ENCODE measurements at places on chromosomes 4 and X.

GRCh38 chr4:156578005-156578404 lies 393.6 kb downstream of the PDGFC start:
- no peak for DNase-seq

- no peak for DNase-seq
Observed at GRCh38 chrX:75781611-75782010, 3.4 kb downstream of the MAGEE2 start.

GRCh38 chr4:180636696-180637404 lies 1606.4 kb upstream of the TENM3 start:
- no peak for DNase-seq

- DNase-seq, result no peak
Observed at GRCh38 chrX:125395626-125396025, 76.0 kb downstream of the TEX13C start.

DNA sequence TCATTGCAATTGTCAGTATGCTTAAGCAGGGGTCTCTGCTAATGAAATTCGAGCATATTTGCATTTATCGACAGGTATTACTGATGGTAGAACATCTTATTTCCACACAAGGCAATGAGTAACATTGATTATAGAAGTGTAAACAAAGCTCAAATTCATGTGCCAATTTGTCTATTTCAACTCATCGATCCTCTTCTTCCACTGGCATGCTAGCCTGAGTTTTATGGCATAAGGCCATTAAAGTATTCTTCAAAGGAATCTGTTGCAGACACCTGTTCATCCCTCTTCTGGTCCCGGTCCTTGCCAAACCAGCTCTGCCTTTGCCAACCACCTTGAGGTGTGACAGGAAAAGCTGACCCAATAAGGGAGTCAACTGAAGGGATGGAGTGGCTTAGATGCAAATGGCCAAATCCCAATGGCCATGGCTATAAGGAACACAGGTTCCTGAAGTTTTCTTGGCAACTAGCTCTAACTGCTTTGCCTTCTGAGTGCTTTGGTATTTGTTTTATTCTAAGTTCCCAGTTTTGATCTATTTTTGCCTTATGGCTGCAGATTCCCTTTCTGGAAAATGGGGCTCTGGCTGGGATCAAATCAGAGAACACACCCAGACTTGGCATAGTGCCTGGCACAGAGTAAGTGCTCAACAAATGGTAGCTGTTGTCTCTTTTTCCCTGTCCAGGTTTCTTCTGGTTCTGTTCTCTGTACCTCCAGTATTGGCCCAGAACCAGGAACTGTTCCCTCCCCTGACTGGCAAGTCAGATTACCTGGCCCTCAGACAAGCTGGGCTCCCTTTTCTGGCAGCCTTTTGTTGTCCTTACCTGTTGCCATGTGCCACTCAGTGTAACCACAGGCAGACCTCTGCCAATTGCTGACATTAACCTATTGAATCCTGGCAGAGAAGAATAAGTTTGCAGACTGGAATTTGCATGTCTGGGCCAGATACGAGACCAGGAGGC lies 63.1 kb downstream of the RTL9 start:
- DNase-seq, result peak; percentile 33

DNA sequence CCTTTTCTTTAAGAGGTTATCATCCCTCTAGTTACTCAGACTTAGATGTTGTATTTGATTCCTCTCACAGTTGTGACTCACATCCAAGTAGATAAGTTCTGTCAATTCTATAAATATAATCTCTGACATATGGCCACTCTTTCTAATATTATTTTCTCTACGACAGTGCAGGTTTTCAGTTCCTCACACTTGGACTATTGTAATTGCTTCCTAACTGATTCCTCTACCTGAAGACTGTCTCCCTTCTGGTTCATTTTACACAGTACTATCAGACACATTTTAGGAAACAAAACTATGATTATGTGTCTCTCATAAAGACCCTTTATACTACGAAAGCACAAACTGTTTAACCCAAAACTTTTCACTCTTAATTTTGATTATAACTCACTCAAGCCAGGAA lies 31.3 kb upstream of the GNRHR start:
- DNase-seq, result peak; percentile 28

- no peak for DNase-seq
Observed at GRCh38 chrX:31124536-31124935, 52.7 kb upstream of the FTHL17 start.

DNA sequence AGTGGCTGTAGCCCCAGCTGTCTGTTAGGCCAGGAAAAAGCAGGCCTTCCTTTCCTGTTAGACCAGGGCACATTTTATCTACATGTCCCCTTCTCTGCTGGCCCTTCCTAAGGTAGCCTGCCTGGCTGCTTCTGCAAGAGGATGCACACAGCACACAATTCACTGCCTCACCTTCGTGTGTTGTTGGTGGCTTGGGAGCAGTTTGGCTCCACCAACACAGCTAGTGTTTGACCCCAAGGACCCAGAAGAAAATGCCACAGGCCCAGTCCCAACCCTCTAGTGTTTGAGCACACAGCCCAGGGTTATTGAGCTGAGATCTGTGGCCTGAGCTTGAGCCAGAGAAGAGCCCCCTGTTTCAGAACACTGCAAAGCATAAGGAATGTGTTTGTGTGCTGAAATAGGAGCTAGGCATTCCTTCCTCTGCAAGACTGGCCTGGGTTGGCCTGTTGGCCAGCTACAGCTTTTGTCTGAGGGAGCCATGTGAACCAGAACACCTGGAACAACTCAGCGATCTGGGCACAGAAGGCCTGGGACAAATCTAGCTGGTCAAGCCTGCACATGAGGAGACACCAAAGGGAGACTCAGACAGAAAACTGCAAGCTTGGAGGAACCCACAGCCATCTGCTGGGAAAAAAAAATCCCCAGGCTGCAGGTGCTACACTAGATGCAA lies 26.4 kb downstream of the MAGEE1 start:
- DNase-seq, result no peak

DNA sequence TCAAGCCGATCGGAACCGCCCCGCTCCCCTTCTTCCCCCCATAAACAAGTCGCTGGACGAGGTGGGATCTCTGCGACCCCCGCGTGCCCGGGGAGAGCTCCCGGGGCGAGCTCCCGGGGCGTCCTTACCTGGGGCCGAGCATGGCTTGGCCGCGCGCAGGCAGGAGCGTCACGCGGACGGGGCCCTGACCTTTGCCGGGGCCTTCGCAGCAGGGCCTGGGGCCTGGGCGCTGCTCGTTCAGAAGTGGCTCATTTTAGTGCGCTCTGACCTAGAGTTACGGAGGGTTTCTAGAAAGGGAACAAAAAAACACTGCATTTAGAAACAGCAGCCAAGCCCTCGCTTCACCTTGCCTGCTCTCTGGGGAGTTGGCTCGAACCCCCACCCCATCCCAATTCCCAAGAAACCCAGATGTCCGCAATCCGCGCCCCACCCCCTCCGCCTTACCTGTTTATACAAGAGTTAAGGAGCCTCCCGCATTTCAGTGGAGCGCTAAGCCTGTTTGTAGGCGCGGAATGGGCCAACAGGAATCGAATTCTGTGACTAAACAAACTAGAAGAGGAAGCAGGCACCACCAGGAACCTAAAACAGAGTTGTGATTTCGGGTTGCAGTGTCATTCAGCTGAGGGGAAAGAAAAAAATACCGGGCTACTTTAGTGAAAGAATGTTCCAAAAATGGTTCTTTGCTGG lies 814 bp upstream of the RBM47 start:
- peak; percentile 81 for DNase-seq

GRCh38 chr4:42733380-42733779 lies 76.5 kb upstream of the ATP8A1 start:
- DNase-seq, result no peak

DNA sequence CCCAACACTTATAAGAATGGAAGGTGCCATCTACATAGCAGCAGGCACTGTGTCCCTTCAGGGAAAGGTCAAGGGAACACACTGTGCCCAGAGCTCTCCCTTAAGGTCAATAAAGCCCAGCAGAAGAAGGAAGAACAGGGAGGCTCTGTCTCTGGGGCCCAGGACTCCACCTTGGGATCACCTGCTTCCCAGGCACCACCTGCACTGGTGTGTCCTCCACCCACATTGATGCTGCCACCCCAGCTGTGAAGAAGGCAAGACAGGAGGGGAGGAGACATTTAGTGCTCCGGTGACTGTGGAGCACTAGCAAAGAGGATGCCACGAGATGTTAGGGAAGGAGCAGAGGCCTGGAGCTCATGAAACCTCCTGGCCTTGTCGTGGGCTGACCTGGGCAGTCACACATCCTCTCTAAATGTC lies 53.4 kb downstream of the FHDC1 start:
- DNase-seq, result no peak

DNA sequence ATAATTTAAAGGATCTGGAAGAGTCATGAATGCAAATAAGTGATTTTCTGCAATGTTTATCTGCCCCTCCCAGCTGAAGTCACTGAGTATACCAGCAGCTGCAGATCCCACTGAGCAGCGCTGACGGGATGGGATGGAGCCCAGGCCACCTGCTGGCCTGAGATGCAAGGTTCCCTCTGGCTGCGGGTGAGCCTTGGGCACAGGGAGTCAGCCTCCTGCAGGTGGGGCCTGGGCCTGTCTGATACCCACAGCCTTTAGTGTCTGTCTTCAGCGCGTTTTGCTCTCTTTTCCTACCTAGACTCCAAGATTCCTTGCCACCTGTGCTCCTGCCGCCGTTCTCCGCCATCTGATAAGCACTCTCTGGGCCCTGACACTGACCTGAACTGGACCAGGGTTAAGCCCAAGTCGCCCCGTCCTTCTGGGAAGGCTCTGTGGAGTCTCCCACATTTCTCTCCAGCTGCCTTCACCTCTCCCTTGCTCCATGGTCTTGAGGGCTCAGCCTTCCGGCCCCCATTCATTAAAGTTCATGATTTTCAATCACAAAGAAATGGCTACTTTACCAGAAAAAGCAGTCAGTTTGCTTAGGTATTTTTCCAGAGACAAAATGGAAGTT lies 223.1 kb upstream of the FAT1 start:
- DNase-seq, result peak; percentile 69

GRCh38 chr4:182093431-182093831 lies 149.8 kb upstream of the TENM3 start:
- DNase-seq, result no peak

DNA sequence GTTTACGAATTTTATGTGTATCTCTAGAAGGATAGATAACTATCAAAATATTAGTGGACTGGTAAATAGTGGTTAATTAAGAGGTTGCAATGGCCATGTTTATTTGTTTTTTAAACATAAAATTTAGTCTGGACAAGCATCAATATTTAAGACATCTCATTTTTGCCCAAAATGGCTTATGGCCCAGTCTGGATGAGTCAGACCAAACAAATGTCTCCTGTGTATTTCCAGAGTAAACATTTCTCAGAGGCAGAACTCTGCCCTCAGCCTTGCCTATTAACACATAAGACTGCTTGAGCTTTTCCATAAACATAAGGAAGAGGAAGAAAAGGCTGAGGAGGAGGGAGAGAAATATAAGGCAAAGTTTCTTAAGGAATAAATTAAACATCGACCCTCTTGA lies 277.1 kb upstream of the DIAPH2 start:
- DNase-seq, result peak; percentile 9

DNA sequence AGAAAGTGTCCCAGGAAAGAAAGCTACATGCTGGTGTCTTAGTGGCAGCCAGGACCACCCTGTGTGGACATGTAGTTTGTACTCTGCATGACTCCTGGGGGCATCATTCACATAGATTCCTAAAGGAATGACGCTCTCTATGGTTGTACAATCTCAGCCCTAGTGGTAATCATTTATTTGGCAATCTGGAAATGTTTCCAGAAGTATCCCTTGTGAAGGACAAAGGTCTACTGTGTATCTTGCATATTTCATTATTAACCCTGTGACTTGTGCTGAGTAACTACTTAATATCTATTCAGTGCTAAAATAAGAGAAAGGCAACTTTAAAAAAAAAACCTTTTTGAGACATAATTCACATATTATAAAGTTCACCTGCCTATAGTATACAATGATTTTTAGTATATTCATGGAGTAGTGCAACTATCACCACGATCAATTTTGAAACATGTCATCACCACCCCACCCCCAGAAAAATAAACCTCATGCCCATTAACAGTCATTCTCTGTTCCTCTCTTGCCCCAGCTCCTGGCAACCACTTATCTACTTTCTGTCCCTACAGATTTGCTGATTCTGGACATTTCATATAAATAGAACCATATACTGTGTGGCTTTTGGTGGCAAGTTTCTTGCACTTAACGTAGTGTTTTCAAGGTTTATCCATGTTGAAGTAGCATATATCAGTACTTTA lies 51.7 kb downstream of the SHROOM3 start:
- no peak for DNase-seq

DNA sequence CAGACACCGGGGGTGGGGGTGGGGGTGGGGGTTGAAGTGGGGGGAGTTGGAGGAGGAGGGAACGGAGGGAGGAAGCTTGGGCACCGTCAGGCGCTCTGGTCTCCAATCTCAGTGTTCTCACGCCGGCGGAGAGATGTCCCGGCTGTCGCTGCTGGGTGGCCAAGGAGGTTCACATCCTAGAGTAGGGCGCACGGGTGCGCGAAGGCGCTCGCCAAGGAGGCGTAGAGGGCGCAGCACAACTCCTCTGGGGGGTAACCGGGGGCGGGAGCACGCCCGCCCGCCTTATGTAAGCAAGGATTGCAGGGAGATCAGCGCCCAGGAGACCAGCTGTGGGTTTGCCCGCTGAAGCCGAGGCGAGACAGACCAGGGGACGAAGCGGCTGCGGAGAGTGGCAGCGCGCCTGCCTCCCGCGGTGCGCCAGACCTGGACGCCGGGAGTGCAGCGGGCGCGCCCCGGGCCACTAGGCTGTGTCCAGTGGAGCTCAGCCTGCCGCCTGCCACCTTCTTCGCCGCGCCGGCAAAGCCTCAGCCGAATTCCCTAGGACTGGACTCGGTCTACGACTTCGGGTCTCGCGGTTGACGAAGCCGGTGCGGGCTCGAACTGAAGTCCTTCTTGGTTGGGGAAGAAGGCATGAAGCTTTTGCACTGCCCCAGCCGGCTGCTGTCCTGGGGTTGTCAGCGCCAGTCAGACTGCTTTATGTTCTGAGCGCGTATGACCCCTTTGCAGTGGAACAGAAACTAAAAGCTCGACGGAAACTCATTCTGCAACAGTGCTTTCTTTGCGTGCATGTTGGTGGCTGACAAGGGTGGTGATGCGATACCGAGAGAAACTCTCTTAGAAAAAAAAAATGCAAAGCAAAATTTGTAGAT lies 707 bp upstream of the UNC5C start:
- DNase-seq, result peak; percentile 35

GRCh38 chr4:13615161-13615560 lies 12.4 kb downstream of the BOD1L1 start:
- DNase-seq, result no peak

DNA sequence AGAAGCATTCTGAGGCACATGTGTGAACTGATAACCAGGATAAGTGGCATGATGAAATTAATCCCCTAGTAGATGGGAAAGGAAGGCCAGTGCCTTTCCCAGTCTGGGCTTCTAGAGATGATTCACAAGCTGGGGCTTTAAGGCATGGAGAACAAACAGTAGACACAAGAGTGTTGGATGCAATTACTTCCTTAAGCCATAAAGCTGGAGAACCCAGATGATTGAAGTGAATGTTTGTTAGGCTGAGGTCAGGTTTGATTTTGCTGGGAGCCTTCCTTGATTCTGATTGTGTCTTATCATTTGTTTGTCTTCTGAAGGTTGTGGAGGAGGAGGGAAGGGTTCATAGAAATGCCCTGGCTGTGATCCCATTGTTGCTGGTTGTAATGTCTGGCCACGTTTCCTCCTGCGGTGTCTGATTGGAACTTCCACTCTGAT lies 125.2 kb downstream of the NHS start:
- DNase-seq, result peak; percentile 59
